ENCODE measurements at places on chromosomes 5 and 9.

DNA sequence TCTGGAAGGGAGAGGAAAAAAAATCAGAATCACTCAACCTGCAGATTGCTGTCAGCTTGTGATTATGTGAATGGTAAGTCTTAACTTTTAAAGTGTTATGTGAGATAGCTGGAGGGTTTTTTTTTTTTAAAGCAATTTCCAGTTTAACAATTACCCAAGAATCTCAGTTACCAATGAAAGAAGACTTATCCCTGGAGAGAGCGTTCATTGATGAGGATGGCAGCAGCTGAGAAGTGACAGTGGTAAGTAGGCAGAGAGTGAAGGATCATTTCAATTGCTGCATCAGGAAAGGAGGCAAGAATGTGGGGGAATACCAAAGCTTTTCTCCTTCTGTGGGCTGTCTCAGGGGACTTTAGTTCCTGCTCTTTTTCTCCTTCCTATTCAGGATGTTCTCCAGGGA lies 370.2 kb upstream of the C9orf72 start:
- DNase-seq = no peak

- DNase-seq = no peak
Observed at GRCh38 chr5:122915717-122916461, 70.5 kb downstream of the SNX24 start.

DNA sequence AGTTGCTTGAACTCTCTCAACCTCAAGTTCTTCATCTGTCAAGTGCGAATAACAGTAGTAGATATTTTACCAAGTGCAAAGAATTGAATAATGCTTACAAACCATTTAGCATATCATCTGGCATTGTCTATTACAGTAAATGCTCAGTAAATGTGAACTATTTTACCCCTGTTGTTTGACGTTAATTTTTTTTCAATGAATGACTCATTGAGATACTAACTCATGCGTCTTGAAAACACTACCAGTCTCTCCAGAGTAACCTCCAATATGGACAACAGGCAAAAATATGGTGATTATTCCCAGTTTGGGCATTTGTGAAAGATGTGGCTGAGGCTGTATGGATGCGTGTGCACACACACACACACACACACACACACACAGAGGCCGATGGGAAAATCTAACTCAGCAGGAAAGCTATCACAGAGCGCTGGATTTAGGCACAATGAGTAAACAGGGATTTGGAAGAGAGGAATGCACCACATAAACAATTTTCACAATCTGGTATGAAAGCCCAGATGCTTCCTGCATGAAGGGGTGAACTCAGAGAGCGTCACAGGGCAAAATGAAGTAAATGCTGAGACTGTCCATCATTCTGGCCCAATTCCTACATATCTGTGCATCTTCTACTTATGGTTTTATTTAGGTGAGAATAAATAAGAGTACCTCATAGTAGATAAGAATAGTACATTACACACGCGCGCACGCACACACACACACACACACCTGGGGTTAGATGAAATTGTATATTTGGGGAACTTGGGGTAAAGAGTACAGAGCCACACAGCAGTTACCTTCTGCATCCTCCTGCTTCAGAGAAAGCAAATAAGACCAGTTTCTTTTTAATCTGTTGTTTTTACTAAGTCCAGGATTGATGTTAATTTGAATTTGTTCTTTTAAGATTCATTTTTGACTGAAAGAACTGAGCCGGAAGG lies 128.7 kb downstream of the PALM2AKAP2 start:
- DNase-seq = peak; percentile 55

GRCh38 chr5:179794575-179794974 lies 789 bp downstream of the LTC4S start:
- DNase-seq = no peak

Measured in HFF-Myc (cell line).